Upper lobe of left lung (tissue), 6 donors: ENCODE measurements at places on chromosomes 2 and 18. TPM values are rescaled to one million over a fixed set of nuclear protein-coding genes. Genes with fewer than 3 reads are reported as not detected.

RGPD3 gene
- 0.46 TPM for total RNA-seq

COLEC11 gene
- 1.3 TPM for total RNA-seq

CD28 gene
- 3.3 TPM for total RNA-seq

CYBRD1 gene
- total RNA-seq, result 199 TPM

YWHAQ gene
- total RNA-seq, result 180 TPM

LOXL3 gene
- total RNA-seq, result 7.2 TPM

MC4R gene
- total RNA-seq, result not detected
